ENCODE measurements at places on chromosomes 6 and 20.

GRCh38 chr6:110446405-110446804 is 30.0 kb downstream of the SLC22A16 start:
- DNase-seq = no peak

DNA sequence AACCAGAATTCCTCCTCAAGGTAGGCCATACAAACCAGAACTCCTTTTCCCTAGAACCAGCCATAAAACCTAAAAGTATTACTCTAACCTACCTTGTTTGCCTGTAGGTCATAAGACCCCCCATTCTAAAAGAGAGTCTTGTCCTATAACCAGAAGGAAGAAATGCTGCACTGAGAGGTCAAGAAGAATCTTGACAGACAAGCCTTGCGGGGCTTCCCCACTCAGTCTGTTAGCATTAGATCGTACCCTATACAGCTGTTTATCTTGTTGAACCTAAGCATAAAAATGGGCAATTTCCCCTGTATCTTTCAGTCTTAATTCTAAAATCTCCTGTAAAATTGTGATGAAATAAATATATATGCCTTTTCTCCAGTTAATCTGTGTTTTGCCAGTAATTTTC is 52.3 kb upstream of the HFE start:
- no peak for DNase-seq

DNA sequence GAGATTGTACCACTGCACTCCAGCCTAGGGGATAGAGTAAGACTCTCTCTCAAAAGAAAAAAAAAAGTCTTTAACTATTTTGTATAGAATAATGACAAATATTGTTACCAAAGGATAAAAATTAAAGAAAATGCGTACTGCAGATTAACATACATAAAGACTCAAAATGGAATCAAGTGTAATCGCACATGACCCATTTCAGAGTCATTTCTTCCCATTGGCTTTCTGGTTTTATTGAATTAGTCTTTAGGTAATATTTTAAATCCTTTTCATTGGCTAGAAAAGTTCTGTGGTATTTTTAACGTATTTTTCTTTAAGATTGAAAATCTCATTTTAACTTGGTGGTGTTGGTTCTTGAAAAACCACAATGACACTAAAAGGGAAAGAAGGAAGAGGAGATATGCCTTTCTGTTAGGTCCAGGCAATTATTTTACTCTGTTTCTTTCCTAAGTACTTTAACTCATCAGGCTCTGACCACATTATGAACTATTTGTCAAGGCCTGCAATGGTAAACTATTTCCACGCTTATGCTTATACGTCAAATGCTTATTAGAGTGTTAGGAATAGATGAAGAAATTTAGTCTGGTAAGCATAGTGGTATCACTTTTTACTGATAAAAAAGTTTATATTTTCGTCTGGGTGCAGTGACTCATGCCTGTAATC is 52.3 kb downstream of the PLEKHG1 start:
- no peak for DNase-seq

DNA sequence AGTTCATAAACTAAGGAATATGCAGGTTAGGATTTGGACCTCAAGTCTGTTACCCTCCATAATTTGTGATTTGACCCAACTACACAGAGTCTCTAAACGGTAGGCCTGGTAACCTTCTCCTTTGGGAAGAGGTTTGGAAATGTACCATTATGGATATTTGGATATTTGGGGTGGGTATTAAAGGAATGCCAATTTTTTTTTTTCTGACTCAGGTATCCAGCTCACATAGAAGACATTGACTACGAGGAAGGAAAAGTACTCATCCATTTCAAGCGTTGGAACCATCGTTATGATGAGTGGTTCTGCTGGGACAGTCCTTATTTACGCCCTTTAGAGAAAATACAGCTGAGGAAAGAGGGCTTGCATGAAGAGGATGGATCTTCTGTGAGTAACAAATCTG is 70.5 kb downstream of the PHF20 start:
- no peak for DNase-seq

GRCh38 chr6:119350202-119350951 is 816 bp upstream of the MAN1A1 start:
- no peak for DNase-seq

GRCh38 chr6:150291968-150292710 is 76.7 kb upstream of the IYD start:
- no peak for DNase-seq

DNA sequence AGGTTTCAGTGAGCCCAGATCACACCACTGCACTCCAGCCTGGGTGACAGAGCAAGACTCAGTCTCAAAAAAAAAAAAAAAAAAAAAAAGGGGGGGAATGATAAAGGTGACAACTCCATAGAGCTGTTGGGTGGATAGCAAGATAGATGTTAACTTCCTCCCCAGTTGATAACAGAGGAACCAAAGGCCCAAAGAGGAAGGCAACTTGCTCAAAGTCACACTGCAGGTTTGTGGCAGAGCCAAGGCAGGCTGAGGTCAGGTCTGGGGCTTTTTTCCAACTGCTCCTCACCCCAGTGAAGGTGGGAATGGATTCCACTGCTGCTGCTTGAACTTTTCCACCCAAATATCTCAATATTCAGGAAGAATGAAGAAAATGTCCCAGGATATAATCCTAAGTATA is 26.7 kb downstream of the HCK start:
- no peak for DNase-seq

GRCh38 chr6:2766767-2767656 is 1.8 kb downstream of the WRNIP1 start:
- DNase-seq = no peak

- no peak for DNase-seq
Observed at GRCh38 chr20:30630761-30631160, 626.7 kb upstream of the DEFB115 start.

DNA sequence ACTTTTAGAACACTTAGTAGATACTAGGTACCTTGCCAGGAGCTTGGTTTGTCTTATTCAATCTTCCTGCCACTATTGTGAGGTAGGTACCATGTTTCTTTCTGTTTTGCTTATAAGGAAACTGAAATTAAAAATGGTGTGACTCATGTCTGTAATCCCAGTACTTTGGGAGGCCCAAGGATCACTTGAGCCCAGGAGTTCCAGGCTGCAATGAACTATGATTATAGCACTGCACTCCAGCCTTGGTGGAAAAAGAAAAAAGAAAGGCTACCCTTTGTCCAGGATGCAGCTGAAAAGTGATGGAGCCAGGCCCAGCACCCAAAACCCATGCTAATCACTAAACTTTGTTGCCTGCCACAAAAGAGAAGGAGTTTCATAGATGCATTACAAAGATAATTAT is 34.1 kb upstream of the LAMA4 start:
- DNase-seq = no peak

GRCh38 chr6:160134779-160135547 is 13.3 kb downstream of the SLC22A1 start:
- DNase-seq = no peak

GRCh38 chr6:149079911-149080491 is 237.5 kb upstream of the TAB2 start:
- DNase-seq = peak; percentile 47

DNA sequence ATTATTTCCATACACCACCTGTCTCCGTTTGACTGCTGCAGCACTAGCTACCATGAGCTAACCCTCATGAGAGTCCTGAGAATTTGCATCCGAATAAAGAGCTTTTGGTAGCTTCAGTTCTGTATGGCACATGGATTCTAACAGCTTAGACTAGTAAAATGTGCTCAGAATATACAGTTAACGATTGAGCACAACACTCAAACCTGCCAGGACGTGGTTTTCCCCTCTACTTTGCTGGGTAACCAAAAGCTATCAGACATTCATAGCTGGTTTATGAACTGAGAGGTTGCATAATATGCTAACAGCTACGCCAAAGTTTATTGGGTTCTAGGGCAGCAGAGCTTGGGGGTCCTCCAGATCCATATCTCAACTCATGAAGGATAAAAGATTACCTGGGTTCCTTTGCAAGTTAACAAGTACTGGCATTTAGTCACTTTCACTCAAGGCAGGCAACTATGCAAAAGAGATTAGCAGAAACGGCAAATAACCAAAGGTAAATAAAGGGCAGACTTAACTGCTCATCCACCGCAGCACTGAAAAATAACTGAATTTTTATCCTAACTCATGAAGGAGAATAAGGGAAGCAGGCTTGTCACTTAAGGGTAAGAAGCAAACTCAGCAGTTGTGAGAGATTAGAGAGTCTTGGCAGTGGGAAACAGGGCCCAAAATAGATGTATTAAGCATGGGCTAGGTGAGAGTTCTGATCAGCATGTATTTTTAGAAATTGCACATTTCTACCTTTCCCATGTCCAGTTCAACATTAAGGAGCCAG is 29.4 kb downstream of the NUDT3 start:
- no peak for DNase-seq

- no peak for DNase-seq
Observed at GRCh38 chr20:58696411-58696961, 3.9 kb downstream of the NPEPL1 start.

GRCh38 chr6:16399158-16399557 is 160.8 kb downstream of the GMPR start:
- DNase-seq = no peak

- peak; percentile 56 for DNase-seq
Observed at GRCh38 chr6:85135376-85136094, 314.3 kb upstream of the NT5E start.

GRCh38 chr6:168147205-168147738 is 68.3 kb upstream of the FRMD1 start:
- DNase-seq = no peak

DNA sequence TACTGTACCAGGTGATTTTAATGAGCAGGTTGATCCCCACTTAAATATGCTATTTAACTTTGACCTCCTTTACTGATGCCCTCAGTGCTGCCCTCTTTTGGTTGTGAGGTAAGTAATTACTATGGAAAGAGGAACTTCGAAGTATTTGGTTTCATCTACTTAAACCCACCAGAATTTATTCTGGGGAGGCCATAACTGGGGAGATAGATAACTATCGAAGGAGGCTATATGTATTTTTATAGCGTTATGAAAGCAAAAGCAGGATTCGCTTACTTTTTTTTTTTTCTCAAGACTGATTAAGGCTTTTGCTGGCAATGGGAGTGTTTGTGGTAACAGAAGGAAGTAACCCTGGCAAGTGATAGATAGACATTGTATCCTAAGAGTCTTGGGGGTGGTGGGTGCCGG is 168.9 kb upstream of the CENPW start:
- no peak for DNase-seq

DNA sequence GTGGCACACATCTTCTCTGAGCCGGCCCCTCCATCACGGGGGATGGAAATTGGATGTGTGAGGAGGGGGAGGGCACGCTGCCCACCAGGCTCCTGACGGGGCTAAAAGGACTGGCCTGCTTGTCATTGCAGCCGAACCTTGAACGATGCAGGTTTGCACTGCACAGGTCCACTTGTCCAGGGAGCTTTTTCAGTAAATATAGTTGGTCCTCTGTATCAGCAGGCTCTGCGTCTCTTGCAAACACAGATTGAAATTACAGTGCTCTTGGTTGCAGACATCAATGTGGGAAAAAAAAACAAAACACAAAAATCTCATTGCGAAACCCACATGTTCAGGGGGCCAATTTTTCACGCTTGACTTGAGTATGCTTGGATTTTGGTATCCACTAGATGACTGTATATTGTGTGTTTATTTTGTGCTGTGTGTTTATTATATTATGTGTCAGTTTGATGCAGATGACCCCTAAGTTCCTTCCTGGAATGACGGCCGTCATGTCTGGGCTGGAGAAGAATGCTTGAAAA is 29.2 kb downstream of the ERMARD start:
- no peak for DNase-seq

DNA sequence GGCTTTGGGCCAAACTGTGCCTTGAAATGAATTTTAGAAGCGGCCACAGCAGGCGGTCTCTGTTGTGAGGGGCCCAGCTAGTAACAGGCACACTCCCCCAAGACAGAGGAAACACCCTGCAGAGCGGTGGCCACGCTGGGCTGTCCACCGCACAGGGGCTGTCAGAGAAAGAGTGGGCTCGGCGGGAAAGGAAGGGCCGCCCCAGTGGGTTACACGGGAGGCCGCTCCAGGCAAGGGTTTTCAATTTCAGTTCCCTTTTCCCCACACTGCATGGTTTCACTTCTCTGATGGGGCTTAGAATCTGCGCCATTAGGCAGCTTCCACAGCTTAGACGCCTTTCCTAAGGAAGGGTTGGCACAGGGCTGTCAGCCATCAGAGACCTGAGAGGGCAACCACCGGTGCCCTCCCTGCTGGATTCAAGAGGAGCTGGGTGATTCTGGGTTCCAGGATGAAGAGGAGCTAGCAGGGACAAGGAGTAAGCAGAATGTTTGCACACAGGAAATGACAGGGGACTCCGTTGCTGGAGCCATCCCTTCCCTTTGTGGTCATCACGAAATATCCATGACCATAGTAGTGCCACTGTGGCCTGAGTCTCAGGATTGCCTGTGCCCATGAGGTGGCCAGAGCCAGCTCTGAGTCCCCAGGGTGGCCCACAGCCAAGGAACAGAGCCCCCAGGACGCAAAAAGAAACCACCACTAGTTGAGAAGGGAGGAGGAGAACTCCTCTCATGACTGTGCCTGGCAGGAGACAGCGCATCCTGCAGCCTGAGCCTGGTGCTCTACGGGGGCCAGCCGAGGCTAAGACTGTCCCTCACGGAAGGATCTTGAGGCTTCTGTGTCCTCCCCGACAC is 282.7 kb downstream of the NRN1 start:
- no peak for DNase-seq

DNA sequence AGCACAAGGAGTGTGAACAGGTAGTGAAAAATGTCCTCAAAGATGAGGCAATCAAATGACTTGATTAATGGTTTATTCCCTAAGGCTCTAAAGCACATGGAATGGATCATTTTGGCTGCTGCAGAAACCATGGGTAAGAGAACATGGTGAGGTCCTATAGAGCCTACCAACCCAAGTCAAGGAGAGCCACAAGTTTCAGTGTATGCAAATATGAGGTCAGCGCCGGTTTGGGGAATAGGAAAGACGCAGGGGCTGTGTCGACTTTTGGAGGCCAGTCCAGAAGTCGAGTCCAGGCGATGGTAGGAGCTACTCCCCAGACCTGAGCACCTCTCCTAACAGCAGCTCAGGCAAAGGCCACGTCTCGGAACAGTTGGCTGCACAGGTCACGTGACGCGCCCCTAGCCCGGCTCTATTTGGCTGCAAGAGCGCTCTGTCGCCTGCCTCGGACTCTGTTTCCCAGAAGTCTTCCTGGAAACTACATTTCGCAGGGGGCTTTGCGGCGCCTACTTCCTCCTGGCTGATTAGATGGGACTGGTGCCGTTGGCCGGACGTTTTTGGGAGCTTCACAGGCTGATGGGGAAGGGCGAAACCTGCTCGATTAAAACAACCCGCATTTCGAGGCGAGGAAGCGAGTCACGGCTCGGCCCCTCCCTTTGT is 74.4 kb upstream of the CHD6 start:
- DNase-seq = no peak

GRCh38 chr20:40144581-40144980 is 544.5 kb downstream of the MAFB start:
- no peak for DNase-seq

GRCh38 chr6:38352636-38353035 is 287.1 kb downstream of the BTBD9 start:
- DNase-seq = no peak
